ENCODE measurements at places on chromosomes 16 and 17. TPM values are rescaled to one million over a fixed set of nuclear protein-coding genes. Genes with fewer than 3 reads are reported as not detected.

COX6A2 gene
- not detected for total RNA-seq

CES3 gene
- total RNA-seq, result 0.32 TPM

SLC52A1 gene
- total RNA-seq, result not detected

CALB2 gene
- total RNA-seq, result not detected

SBK1 gene
- total RNA-seq, result 1.3 TPM

NTHL1 gene
- total RNA-seq, result 14.1 TPM

KRTAP2-2 gene
- not detected for total RNA-seq

KIF2B gene
- not detected for total RNA-seq

NPLOC4 gene
- total RNA-seq, result 101 TPM

MMP25 gene
- 0.22 TPM for total RNA-seq

TEKT1 gene
- not detected for total RNA-seq

MAPT gene
- 0.19 TPM for total RNA-seq
